GM03348 (cell line): ENCODE measurements at places on chromosomes 12 and 14.

DNA sequence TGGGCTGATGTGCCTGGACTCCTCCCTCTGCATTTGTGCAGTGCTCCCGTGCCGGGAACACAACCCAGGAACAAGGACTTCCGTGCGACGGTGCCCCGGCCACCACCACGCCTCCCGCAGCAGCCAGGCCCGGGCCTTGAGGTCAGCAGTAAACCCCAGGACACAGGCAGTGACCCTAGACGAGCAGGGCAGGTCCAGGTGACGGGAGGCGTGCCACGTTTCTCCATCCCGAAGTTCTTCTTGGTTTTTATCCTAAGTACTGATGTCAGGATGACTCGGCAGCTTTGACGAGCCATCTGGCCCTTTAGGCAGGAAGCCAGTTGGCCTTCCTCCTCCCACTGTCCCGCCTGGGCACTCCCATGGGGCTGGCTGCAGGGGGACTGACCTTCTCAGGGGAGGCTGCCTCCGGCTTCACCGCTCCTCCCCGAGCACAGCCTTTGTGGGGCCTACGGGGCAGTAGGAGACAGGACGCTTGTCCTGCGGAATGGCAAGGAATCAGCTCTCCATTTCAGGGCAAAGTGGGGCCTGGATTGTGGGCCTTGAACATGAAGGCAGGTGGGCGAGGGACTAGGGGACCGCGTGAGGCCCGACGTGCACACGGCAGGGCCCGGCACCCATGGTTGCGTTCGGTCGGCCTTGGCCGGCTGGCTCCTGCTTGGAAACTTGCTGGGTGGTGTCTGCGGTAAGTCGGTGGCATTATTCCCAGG, 94.1 kb downstream of the FBXL14 start:
- DNase-seq = peak; percentile 43

- no peak for DNase-seq
These were observed 104.0 kb downstream of the NCOR2 start for GRCh38 chr12:124463341-124463921.

GRCh38 chr14:56025191-56025590, 93.0 kb upstream of the PELI2 start:
- no peak for DNase-seq

GRCh38 chr14:32545506-32546210, 216.6 kb downstream of the AKAP6 start:
- no peak for DNase-seq

GRCh38 chr12:42360747-42361403, 34.9 kb downstream of the PPHLN1 start:
- peak; percentile 6 for DNase-seq

- DNase-seq = peak; percentile 74
These were observed 32.0 kb upstream of the CDKN3 start for GRCh38 chr14:54364555-54365415.
